Stimulated activated CD8-positive, alpha-beta memory T cell treated with anti-CD3 and anti-CD28 coated beads, Interleukin-4, amount 100 ng/mL, for 4 hours (primary cell): ENCODE measurements at places on chromosomes 13 and 19.

DNA sequence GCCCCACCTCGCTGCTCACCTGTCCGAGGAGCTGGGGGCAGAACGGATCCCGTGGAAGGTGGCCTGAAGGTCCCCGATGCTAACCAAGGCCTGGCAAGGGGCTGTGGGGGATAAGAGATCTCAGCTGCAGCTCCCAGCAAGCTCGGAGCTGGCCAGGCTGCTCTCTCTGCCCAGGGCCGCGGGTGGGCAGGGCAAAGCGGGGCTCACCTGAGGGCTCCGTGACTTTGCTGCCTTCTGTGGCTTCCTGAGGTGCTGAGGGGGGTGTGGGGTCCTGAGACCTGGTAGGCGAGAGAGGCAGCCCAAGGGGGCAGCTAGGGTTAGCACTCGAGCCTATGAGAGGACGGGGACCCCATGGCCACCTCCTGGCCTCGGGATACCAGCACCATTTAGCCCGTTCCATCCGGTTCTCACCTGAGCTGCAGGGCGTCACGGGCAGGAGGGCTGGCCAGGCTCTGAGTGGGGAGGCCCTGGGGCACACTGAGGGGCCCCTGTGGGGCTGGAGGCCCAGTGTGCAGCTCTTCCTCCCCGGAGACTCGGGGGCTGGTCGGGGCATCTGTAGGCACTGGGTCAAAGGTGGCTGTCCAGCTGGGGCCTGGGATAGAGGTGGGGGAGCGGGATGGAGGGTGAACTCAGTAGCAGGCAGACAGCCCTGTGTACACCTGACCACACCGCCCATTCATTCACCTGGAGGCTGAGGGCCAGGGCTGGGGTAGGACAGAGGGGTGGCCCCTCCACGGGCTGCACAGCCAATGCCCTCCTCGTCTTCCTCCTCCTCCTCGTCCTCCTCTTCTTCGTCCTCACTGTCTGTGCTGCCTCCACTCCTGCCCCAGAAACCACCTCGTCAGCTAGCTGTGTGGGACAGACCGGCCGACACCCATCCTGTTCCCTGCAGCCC lies 3.1 kb upstream of the TMEM86B start:
- no peak for DNase-seq

GRCh38 chr13:102682211-102682610 lies 12.6 kb downstream of the METTL21C start:
- DNase-seq, result no peak

DNA sequence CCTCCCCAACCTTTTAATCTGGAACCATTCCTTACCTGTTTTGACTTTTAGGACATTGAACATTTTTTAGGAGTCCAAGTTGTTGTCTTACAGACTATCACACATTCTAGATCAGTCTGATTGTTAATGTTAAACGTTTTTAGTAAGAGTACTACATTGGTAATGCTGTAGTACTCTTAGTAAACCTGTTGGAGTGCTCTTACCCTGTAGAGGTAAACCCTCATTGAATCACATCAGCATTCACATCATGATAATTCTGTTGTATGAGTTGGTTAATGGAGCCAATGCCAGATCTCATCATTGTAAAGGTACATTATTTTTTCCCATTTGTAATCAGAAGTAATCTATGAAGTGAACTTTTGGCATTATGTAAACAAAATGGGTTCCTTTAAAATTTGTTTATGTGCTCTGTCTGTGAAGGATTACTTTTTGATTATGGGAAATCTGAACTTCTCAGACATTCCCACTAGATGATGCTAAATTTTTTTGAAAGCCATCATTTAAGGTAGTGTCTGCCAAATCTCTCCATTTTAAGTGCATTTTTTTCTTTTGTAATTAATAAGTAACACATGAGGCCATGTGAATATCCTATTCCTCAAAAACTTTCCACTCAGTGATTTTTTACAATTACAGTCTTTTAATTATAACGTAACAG lies 55.2 kb downstream of the VWA8 start:
- no peak for DNase-seq

DNA sequence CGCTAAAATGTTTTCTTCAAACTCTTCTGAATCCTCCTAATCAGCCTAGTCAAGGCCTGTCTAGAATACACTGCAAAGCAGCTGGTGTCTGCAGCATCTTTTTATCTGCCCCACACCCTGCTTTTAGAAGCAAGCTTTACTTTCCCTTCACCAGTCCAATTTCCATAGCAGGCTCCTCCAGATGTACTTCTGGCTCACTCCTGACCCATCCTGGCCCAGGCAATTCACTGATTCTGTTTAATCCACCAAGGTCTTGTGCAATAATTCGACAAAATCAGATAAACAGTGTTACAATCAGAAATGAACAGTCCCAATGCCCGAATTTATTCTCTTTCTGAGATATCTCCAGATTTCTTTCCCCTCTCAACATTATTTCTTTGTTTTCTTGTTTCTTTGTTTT lies 415.2 kb upstream of the SGCG start:
- no peak for DNase-seq

- DNase-seq, result no peak
These were observed 55.6 kb downstream of the RCBTB2 start for GRCh38 chr13:48477191-48477855.

DNA sequence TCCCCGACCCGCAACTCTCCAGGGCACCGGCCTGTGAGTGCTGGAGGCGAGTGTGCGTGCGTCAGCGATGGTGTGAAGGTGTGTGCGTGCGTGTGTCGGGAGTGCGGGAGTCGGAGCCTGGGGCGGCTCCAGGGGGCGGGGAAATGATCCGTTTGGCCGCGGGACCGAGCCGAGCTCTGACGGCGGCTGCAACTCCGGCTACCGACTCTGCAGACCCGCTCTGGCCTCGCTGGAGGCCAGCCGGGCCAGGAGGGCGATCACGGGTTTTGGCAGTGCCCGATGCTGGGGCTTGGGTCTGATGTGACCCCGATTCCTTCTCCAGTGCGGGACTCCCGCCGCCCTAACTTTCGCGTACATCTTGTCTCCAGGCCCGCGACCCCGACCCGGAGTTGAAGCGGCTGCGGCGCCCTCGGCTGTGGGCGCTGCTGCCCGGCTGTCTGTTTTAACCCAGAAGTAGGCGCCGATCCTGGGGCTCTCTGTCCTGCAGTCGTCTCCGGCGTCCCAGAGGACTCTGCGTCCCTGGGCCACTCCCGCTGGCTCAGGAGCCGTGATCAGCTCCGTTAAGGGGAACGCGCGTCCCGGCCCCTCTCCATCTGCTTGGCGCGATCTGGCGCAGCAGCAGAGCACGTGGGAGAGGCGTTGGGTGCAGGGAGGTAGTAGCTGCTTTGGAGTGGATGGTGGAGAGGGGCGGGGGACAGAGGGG lies 1.2 kb downstream of the CHST8 start:
- no peak for DNase-seq
